ENCODE measurements at places on chromosomes 12 and 14. TPM values are rescaled to one million over a fixed set of nuclear protein-coding genes. Genes with fewer than 3 reads are reported as not detected.

Gene MYF5
- not detected for total RNA-seq

Gene SERPINA5
- 0.16 TPM for total RNA-seq

Gene VASH1
- total RNA-seq, result 90.8 TPM

Gene DNAI7
- 3.4 TPM for total RNA-seq

Gene CELA1
- not detected for total RNA-seq

Gene CLEC1B
- not detected for total RNA-seq

Gene TAC3
- total RNA-seq, result 1.6 TPM

- DNase-seq, result no peak
These were observed 12.7 kb downstream of the FLRT2 start for GRCh38 chr14:85542623-85543022.

DNA sequence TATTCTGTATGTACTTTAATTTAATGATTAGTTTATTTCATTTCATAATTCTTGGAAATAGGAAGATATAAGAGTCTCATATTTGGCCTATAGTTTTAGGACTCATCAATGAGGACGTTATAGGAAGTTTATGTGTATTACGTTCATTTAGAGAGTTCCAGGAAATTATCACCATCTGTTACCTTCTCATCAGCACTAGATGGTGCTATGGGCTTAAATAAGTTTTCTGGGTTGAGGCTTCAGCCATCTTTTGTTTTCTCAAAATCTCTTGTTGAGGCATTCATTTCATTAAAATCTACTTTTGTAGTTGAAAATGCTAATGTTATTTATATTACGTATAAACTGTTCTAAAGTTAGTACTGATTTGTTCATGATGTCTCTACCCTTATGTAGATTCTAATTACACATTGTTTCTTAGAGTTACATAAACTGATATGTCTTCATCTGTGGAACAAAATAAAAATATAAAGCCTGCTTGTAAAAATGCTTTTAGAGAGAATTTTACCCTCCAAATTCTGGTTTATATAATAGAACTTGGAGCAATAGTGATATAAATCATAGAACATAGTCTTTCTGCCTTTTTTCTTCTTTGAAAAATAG lies 89.2 kb downstream of the CFAP54 start:
- DNase-seq, result no peak

DNA sequence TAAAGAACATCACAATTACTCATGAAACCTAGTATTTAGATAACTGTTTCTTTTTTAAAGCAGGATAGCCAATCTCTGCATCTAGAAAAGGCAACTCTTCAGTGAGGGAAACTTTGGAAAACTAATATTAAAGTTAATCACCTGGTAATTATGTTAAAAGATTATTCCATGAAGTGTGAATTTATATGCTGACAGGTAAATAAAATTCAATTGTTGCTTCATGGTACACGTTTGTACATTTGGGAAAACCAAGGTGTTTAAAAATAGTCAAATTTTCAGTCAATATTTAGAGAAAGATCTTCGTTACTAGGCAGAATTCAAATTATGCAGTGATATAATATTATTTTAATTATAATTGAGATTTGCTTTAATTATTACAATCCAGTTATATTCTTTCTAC lies 100.1 kb upstream of the LRFN5 start:
- no peak for DNase-seq

DNA sequence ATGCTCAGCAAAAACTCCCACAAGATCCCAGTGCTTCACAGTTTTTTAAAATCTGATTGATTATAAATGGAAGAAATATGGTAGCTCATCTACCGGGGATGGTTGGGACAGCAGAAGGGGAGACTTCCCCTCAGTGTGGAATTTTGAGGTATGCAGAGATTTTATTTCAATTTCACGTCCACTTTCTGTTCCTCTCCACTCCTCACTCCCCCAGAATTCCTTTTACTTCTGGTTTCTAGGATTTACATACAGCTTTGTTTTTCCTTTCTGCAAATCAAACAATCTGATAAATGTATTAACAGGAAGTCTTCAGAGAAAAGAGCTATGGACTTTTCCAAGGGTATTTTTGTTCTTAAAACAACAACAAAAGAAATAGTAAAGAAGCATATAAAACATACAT lies 181.5 kb upstream of the ARHGAP5 start:
- DNase-seq, result no peak

DNA sequence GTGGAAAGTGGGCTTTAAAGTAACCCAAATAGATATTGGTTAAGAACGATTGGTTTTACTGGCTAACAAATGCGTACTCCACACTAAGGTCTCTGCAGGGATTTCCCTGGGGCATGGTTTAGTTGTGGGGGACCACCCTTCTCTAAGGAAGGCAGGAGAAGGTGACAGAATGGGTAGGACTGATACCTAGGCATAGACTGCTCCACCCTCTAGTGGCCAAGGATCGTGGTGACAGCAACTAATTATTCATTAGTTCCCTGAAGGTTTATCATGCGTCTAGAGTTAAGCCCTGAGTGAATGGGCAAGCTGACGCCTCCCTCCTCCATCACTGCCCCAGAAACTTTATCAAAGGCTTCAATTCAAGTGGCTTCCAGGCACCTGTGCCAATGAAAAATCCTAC lies 9.1 kb downstream of the FAM181A start:
- no peak for DNase-seq

GRCh38 chr12:119694111-119694510 lies 26.2 kb downstream of the PRKAB1 start:
- no peak for DNase-seq

- DNase-seq, result no peak
These were observed 11.8 kb upstream of the RCOR1 start for GRCh38 chr14:102580550-102581110.

GRCh38 chr12:43586646-43587245 lies 34.7 kb upstream of the ADAMTS20 start:
- DNase-seq, result no peak

DNA sequence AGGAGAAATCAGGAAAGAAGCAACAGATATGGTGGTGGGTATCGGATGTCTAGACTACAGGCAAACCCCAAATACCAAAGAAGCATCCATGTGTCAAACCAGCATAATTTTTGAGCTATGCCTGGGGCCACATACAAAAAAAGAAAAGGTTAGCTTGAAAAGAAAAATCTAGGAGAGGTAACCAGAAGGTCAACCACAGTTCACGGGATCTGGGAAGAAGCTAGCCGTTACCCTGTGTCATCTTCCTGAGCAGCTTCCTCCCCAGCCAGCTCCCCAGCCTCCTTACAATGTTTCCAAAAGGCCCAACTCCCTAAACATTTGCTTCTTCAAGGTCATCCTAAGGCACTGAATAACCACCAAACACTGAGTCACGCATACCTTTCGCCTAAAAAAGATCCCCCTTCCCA lies 3.1 kb downstream of the SINHCAF start:
- no peak for DNase-seq

- DNase-seq, result no peak
These were observed 33.3 kb downstream of the KIAA0586 start for GRCh38 chr14:58460772-58461171.

DNA sequence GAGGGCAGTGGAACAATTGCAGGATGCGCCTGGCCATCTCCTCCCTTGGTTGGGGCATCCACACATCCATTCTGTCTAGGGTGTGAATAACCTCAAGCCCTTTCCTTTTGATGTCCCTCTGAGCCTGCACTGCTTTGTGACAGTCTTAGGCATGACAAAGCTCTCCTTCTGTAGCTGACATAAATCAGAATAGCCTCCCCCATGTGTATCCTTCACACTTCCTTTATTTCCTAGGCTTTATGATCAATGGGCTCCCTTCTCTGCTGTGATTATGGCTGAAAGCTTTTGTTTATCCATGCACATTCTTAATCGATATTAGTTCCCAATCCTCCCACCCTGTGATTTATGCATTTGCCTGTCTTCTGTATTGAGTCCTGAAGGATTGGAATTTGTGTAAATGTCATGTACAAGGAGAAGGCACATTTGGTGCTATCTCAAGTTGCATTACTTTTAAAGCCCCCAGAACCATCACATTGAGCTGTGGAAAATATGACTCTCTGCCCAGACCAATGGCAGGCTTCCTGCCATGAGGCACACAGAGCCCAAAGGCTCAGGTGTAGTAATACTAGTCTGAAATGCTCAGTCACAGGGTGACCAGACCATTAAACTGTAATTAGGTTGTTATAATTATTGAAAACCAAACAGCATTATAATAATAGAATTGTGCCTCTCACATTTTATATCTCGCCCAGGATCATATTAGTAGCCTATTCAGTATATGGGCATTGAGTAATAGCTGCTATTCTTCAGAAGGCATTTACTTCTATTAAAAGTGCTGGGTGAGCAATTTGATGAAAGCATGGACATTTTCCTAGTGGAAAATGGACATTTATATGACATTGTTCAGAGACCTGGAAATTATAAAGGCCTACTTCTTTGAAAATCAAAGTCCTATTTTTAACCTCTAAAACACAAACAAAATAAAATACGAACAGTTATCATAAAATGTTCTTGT lies 14.0 kb downstream of the EMP1 start:
- no peak for DNase-seq

DNA sequence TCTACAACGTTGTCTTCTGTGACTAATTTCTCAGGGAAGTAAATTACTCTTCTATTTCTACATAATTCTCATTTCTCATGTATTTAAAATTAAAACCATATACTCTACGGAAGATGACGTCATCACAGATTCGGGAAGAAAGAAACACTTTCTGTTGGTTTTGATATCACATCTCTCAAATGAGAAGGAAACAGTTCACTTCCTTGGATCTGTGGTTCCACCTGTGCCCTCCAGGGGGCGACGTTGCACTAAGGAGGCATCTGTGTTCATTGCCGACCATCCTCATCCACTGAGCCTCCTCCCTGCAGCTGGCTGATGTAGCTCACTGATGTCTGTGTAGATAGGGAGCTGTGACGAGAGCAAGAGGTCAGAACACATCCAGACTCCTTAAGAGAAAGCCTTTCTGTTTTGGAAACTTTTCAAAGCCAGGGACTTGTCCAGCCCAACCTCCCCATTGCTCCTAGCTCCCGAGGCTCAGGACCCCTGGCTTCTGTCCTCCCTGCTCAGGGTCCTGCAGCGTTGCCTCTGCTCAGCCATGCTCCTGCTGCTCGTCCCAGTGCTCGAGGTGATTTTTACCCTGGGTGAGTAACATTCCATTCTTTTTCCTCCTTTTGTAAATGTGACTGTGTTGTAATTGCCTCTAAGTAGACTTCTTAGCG lies 172.7 kb upstream of the OR4E1 start:
- no peak for DNase-seq

GRCh38 chr12:68157380-68157779 lies 2.2 kb downstream of the IFNG start:
- DNase-seq, result no peak

DNA sequence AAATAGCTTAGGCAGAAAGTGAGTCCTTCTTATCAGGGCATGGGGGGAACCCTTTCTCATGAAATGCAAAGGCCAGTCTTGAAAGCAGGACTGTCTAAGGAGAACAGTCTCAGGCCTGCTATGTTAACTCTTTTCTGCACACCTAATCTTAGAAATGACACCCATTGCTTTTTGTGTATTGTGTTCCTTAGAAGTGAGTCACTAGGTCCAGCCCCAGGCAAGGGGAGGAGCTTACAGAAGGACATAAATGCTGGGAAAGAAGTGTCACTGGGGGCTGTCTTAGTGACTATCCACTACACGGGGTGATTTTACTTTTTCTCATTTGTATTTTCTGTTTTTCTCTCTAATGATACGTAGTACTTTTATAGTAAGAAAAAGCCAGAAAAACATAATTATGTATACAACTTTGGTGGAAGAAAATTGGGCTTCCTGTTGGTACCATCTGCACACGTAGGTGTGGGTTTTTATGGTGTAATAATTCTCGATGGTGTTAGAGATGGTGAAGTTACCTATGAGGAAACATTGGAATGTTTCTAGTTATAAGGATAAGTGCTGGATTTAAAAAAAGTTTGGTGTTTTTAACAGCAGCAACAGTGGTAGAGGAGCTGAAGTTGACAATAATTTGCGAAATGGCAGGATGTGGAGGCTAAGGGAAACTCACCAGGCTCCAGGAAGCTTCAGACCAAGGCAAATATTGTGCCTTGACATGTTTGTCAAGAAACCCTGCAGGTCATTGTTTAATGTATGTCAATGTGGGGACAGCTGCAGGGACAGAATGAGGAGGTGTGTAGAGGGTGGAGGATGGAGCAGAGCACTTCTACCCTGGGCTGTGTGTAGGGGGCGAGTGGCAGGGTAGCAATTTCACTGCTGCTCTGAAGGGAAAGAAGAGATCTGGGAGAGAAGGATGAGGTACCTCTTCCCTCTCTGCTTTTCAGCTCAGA lies 214.9 kb downstream of the KTN1 start:
- no peak for DNase-seq

DNA sequence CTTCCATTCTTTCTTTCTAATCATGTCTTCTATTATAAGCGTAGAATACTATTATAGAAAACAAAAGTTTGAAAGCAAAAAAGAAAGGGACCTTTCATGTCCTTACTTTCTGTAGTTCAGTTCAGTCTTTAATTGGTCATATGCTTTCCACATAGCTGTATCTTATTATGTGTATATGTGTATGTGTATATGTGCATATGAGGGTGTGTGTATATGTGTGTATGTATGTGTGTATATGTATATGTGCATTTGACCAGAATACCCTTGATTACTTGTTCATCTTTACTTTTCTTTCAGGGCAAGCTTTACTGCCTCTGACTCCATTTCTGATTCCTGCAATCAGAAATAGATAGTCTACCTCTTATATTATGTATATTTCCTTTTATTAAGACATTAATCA lies 88.6 kb downstream of the FBXO33 start:
- no peak for DNase-seq

- DNase-seq, result no peak
These were observed 190.5 kb downstream of the CACNA1C start for GRCh38 chr12:2243275-2243674.

GRCh38 chr12:124913474-124914391 lies 717 bp downstream of the UBC start:
- no peak for DNase-seq

- DNase-seq, result no peak
These were observed 1453.5 kb downstream of the AACS start for GRCh38 chr12:126518596-126519200.

DNA sequence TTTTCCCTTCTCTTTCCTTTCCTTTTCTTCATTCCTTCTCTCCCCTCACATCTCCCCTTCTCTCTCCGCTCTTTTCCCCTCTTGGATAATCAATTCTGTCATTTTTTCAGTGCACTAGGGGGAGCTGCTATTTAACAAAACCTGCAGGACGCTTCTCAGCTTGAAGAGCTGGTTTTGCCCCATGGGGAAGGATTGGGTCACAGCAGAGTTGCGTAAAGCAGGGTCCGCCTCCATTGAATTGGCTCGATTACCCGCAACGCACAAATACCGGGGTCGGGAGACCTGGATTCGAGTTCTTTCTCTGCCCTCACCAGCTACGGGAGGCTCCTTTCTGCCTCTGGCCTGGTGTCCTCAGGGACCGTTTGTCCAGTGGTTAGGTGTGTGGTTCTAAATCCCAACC lies 42.1 kb upstream of the CHGA start:
- DNase-seq, result peak; percentile 13

GRCh38 chr14:88189417-88190191 lies 133.5 kb downstream of the KCNK10 start:
- peak; percentile 46 for DNase-seq
